Activated T-helper 2 cell treated with anti-CD3 and anti-CD28 coated beads, Interferon-gamma antibody, Interleukin-2, Interleukin-4, amounts not matched to agents 10 μg/mL and 5 μg/mL and 100 μg/mL, durations not matched to agents 14 hours and 24 hours and 36 hours (primary cell): ENCODE measurements at places on chromosomes 12 and 14. TPM values are rescaled to one million over a fixed set of nuclear protein-coding genes. Genes with fewer than 3 reads are reported as not detected.
A peak's percentile ranks its signal among the peaks of the same experiment; 100 is the strongest.

GRCh38 chr12:46699986-46700385 lies 125.8 kb downstream of the SLC38A4 start:
- H3K36me3 ChIP-seq, result no peaks in the 10 kb centered on the region
- H3K4me1 ChIP-seq, result no peaks in the 10 kb centered on the region
- H3K27ac ChIP-seq, result no peak overlapping the region
- peaks cover 3% of the 10 kb centered on the region for H3K27me3 ChIP-seq
- DNase-seq, result no peak

DNA sequence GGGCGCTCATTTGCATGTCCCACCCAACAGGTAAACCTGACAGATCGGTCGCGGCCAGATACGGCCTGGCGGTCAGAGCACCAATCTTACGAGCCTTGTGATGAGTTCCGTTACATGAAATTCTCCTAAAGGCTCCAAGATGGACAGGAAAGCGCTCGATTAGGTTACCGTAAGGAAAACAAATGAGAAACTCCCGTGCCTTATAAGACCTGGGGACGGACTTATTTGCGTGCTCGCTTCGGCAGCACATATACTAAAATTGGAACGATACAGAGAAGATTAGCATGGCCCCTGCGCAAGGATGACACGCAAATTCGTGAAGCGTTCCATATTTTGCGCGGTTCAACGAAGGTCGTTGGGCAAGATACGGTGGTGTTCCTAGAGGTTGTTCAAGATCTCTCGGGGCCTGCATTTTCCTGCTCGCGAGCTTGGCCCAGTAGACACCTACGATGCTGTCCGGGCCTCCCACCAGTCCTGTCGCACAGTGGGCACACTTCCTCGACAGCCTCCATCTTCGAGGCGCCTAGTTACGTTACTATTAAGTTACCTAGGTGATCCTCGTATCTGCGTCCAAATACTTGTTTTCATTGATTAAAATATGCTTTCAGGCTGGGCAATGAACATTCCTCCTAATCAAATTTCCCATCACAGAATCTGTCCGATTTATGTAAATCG lies at the start of gene RNU6-7:
TSS of gene RNU6-7 (plus strand) at position 230 of the 675 bp plus-strand sequence.
- H3K27ac ChIP-seq, result peak within 1 kb of the TSS; percentile 97
- peak within 1 kb of the TSS; percentile 88 for H3K4me3 ChIP-seq
- peaks cover 14% of the 10 kb centered on the region for H3K27me3 ChIP-seq

DNA sequence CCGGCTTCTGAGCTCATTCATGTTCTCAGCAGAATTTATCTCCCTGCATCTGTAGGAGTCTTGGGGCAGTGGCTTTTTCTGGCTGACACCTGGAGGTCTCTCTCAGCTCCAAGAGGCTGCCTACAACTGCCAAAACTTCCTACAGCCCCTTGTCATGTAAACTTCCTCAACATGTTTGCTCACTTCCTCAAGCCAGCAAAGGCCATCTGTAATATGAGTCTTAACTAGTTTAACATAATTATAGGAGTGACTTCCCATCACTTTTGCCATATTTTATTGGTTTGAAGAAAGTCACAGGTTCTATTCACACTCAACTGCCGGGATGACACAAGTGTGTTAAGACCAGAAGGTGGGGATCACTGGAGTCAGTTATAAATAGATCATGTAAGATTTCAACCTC lies 194.0 kb downstream of the VRK1 start:
- no peaks in the 10 kb centered on the region for H3K36me3 ChIP-seq
- no peaks in the 10 kb centered on the region for H3K27me3 ChIP-seq
- peaks cover 3% of the 10 kb centered on the region for H3K4me1 ChIP-seq
- no peak overlapping the region for H3K27ac ChIP-seq

The IGFBP6 gene
- total RNA-seq, result 0.46 TPM in 1 of 2 replicates, not detected in the other

DNA sequence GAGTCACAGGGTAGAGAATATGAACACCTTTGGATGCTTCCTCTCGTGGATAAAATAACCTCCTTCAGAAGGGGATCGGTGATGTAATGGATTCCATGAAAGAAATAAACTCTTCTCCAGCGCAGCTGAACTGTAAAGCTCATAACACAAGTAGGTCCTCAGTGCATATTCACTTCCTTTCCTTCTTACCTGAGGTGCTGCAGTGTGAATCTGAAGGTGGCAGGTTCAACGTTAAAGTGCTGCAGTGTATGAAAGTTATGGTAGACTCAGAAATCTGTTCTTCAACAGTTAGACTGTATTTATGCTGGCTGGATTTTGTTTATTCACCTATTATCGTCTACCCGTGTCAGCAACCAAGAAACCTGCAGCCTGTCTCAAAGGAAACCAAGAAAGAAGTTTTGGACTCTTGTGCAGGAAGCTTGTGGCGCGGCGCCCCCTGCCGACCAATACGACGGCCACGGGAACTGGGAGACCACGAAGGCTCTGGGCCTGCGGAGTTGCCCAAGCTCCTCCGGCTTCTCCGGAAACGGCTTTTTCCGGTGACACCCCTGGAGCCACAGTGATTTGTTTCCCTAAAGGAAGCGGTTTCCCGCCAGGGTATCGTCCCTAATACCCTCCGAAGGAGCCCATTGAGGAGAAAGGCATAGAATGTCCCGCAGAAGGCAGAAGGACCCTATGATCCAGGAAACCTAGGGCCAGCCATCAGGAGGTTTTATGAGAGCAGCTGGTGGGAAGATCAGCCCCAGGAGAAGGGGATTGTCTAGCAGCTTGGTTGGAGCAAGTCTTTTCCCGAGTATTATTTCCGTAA lies 17.6 kb upstream of the RNASE3 start:
- peaks cover 10% of the 10 kb centered on the region for H3K4me1 ChIP-seq
- H3K27me3 ChIP-seq, result peaks cover 21% of the 10 kb centered on the region
- no peak overlapping the region for H3K27ac ChIP-seq
- H3K36me3 ChIP-seq, result no peaks in the 10 kb centered on the region
